ENCODE measurements at places on chromosomes 1 and 21. TPM values are rescaled to one million over a fixed set of nuclear protein-coding genes. Genes with fewer than 3 reads are reported as not detected.

DNA sequence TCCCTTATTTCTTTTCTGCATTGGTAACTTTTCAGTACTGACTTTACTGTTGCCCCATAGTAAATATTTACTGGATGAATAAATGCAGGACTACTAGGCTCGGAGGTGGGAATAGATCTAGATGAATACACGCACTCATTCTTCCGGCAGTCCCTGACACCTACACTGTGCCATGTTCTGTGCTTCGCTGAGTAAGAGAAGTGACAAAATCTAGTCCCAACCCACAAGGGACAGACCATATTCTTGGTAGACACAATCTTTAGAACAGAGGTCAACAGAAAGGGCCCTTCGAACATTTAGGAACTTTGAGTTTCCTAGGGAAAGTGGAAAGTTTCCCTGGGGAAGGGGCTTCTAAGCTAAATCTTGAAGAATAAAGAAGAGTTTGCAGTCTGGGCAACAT lies 3.3 kb upstream of the CD52 start:
- DNase-seq: no peak

DNA sequence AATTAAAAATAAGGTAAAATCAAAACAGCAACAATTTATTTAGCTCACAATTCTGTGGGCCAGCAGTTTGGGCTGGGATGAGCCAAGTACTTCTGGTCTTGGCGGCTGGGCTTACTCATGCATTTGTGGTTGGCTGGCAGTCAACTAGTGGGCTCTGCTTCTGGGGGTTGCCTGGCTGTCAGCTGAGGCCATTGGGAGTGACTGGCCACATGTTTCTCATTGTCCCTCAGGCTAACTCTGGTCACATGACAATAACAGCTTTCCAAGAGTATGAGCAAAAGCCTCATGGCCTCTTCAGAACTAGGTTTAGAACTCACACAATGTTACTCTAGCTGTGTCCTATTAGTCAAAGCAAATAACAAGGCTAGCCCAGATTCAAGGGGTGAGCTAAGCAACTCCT lies 15.6 kb upstream of the CHIA start:
- DNase-seq: peak; percentile 13

GRCh38 chr1:165896277-165896676 lies 68.9 kb downstream of the UCK2 start:
- DNase-seq: no peak

DNA sequence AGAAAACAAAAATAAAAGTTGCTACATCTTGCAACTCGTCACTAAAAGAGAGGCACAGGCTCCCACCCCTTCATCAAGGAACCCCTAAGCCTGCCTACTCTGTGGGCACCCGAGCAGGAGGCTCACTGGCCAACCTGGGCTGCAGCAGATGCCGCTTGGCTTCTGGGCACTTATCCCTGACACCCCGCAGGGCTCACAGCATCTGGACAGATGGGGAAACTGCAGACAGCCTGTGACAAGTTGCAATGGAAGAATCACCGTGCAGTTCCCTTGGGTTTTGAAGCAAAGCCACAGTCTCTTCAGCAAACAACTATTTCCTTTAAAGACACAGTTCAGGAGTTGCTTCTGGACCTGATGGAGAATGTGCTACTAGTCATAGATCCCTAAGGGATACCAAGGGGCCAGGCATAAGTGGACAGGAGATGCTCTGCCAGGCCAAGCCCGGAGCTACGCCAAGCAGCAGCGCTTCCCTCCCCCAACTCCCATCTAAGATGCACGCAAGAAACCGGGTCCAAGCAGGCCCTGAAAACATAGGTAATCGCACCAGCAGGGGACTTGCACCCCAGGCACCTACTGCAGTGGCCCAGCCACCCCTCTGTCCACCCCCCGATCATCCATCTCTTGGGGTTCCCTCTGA lies 170.6 kb downstream of the NPHP4 start:
- no peak for DNase-seq

Gene C1orf185
- total RNA-seq: not detected

GRCh38 chr21:15483138-15483780 lies 246.5 kb upstream of the USP25 start:
- DNase-seq: peak; percentile 87

DNA sequence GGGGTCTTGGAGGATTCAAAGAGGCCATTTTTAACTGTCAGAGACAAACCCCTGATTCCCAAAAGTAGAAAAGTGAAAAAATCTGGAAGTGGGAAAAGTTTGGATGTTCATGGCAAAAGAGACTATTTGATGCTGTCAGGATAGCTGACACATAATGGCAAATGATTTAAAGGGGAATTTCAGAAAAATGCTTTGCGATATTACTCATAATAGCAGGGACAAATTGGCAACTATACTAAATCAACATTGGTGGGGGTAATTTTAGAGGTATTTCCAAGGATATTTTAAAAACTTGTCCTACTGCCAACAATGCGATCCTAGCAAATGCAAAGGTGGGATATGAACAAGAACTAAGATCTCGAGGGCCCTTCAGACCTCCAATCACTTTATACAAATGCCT lies 5.3 kb upstream of the GSTM4 start:
- peak; percentile 0 for DNase-seq

DNA sequence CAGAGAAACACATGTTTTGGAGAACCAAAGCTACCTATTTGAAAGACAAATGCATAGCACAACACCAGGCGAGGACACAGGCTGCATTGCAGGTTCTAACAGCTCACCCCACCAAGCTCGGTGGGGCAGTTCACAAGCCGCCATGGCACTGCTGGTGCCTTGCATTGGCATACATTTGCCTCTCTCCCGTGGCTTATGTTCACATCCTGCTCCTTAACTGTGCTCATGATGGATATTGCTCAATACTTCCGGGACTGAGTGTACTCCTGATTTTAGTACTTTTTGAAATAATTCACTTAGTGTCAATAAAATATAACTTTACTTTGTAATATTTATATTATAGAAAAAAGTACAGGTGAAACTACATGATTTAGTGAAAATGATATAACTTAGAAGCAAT lies 1187.4 kb upstream of the NCAM2 start:
- no peak for DNase-seq

DNA sequence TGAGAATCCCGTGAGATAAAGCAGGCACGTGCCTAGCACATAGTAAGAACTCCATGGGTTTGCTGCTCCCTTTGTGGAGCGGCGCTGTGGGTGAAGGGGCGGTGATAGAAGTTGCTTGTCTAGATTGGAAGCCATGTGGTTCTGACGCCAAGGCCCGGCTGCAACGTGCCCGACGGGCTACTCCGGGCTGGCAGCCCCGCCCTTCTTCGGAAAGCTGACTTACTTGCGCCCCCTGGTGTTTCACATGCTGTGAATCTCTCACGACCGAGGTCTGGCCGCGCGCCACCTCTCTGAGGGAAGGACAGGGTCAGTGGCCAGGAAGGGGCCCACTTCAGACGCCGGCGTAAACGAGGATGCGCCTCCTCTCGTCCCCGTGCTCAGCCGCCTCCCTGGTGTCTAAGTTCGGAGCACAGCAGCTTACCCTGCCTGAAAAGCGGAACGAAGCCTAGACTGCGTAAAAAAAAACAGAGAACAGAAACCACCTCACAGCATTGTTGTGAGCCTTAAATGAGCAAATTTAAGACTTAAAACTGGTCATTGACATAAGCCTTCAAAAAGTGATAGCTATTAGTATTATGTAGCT lies 42.6 kb upstream of the WNT2B start:
- peak; percentile 72 for DNase-seq

- DNase-seq: no peak
These were observed 43.9 kb upstream of the ITPKB start for GRCh38 chr1:226782845-226783601.

- peak; percentile 57 for DNase-seq
These were observed 791 bp downstream of the USP24 start for GRCh38 chr1:55214212-55214933.
